ENCODE measurements at places on chromosomes 1 and 21.
A peak's percentile ranks its signal among the peaks of the same experiment; 100 is the strongest.

GRCh38 chr1:234108921-234109320, 204.4 kb downstream of the SLC35F3 start:
- DNase-seq = no peak

GRCh38 chr1:89198081-89198480, 661 bp downstream of the GBP4 start:
- DNase-seq = no peak

DNA sequence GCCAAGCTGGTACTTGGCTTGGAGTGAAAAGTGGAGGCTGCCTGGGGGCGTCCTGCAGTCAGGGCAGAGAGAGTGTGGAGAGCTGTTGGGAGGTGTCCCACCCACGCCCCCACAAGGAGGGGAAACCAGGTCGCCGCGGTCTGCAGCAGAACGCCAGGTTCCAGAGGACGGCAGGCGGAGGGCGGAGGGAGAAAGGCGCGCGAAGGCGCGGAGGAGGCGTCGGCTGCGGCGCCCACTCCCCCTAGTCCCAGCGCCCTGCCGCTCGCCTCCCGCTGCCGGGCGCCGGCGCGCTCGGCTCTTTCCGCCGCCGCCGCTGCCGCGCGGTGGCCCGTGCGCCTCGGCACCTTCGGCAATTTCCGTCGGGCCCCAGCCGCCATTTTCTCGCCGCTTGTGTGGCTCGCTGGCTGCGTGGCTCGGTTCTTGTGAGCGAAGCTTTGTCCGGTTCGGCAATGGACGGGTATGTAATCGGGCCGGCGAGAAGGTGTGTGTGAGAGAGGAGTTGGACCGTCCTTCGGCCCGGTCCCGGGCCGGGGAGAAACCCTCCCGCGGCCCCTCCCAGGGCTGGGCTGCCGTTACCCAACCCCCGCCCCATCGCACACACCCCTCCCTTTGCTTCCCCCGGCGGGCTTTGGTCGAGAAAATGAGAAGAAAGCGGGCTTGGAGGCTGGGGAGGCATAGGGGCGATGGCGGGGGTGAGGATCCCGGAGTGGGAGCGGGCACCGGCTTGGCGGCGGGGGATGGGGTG, at the start of gene PTBP2:
Gene PTBP2, plus strand, starts transcription at position 369 of the 745 bp plus-strand sequence. Its CDS starts 81 bp downstream, at position 450.
- peak; percentile 76 for DNase-seq

- DNase-seq = no peak
Observed at GRCh38 chr1:152112101-152112884, 3.0 kb downstream of the TCHH start.

DNA sequence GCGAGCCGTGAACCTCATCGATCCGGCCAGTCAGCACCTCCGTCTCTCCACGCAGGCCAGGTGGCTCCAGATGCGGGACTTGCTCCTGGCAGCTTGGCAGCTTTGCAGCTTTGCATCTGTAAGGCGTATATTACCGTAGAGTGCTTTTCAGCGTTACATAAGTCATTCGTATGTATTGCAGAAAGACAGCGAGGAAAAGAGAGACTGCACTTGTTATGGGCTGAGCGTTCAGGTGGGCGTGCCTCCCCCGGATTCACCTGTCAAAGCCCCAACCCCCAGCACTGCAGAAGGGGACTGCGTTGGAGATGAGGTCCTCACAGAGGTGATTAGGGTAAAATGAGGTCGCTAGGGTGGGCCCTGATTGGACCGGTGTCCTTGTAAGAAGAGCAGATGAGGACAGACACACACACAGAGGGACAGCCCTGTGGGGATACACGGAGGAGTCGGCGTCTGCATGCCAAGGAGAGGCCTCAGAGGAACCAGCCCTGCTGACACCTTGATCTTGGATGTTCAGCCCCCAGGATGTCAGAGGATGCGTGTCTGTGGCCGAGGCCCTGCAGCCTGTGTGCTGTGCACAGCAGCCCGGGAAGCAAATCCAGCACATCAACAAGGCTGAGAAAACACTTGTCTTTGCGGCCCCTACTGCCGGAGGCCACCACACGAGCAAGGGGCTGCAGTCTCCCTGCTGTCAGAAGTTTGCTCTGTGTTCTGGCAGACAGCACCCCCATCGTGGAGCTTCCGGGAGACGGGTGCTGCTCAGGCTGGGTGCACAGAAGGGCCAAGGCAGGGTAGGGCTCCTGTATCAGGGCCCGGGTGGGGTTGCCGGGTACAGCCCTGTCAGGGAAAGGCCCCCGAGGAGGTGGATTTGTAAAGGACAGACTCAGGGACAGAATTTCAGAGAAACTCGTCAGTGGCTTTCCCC, 10.9 kb upstream of the AGPAT3 start:
- no peak for DNase-seq

DNA sequence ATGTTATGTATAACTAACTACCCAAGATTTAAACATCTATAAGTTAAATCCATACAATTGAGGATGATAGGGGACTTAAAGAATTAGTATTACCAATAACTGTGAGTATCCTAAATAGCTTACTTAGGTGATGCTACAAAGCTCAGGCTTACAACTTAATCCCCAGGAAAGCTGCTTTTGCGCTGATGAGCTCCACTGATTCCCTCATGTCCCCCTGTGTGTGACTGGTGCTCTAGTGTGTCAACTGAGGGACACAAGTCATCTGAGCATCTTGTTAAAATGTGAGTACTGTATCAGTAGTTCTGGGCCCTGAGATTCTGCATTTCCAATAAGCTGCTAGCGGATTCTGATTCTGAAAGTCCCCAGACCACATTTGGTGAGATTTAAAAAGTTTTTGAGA, 1458.8 kb downstream of the MRPL39 start:
- no peak for DNase-seq

- DNase-seq = no peak
Observed at GRCh38 chr1:100609849-100610248, 71.9 kb downstream of the GPR88 start.

DNA sequence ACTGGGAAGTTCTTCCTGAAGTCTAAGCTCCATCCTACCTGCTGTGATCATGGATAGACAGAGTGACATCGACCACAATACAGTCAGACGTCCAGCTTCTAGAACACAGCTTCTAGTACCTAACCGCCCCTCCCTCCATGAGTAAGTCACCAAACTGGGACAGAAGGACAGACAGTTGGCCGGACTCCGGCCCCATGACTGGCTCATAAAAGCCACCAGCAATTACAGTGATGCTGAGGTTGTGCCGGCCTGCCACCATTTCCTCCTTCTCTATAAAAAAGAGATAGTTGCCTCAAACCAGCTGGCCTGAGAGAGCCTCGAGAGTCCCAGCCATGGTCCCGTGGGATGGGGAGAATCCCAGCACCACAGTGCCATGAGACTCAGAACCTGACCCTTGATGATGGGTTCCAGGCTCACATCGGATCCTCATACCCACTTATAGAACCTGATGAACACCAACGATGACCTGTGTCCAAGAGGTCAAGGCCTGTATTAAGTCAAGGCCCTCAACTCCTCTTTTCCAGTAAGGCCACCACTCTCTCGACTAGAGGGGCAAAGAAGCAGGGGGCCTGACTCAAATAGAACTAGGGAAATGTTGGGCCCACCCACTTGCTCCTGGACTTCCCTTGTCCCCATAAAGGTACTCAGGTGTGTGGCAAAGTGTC, 3.4 kb downstream of the MEF2D start:
- DNase-seq = no peak

- no peak for DNase-seq
Observed at GRCh38 chr1:146013559-146013922, 8.0 kb downstream of the HJV start.

- DNase-seq = no peak
Observed at GRCh38 chr1:162147760-162148159, 78.3 kb downstream of the NOS1AP start.

DNA sequence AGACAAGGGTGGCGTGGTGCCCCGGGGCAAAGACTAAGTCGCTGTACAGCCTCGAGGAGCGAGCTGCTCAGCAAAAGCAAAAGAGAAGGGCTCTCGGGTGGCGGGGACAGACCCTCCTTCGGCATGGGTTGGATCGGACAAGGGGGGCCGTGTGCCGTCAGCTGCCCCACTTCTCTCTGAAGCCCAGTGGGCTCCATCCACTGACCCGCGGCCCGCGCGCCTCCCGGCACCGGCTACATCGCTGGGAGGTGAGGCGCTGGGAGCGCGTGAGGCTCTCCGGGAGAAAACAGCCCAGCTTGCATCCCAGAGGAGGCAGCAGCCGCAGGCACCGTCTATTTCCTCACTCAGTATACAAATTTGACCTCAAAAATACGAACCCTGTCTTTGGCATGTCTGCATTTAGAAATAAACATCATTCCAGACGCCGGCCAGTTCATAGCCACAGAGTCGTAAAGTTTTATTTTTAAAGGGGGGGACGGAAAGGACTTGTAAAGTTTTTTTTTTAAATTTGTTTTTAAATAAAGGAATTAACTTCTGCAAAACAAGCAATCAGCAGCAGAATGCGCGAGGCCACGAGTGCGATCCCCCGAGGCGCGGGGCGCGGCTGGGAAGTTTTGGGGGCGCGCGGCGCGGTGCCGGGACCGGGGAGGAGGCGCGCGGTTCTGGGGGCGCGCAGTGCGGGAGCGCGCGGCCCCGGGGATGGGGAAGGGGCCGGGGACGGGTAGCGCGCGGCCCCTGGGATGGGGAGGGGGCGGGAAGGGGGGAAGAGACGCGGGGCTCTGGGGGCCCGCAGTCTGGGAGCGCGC, 689 bp upstream of the GPR137B start:
- DNase-seq = no peak

DNA sequence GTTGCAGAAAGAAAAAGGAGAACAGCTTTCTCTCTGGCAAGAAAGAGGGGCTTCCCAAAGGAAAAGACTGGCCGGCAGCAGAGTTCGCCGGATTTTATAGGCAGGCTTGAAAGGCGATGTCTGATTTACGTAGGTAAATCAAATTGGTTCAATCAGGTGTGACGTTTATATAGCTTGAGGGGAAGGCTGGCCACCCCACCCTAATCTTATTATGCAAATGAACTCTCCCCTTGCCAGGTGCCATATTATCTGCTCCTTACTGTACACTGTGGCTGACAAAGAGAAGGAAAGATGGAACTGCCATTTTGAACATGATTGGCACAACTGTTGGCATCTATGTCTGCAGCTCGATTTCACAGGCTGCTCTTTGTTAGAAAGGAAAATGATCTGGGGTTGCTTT, 16.8 kb upstream of the INTS3 start:
- no peak for DNase-seq

DNA sequence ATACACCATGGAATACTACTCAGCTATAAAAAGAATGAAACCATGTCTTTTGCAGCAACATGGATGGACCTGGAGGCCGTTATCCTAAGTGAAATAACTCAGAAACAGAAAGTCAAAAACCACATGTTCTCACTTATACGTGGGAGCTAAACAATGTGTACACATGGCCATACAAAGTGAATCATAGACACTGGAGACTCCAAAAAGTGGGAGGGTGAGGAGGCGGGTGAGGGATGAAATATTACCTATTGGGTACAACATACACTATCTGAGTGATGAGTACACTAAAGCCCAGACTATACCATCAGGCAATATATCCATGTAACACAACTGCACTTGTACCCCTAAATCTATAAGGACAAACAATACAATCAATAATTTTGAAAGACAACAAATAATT, 39.5 kb upstream of the FAM20B start:
- no peak for DNase-seq

DNA sequence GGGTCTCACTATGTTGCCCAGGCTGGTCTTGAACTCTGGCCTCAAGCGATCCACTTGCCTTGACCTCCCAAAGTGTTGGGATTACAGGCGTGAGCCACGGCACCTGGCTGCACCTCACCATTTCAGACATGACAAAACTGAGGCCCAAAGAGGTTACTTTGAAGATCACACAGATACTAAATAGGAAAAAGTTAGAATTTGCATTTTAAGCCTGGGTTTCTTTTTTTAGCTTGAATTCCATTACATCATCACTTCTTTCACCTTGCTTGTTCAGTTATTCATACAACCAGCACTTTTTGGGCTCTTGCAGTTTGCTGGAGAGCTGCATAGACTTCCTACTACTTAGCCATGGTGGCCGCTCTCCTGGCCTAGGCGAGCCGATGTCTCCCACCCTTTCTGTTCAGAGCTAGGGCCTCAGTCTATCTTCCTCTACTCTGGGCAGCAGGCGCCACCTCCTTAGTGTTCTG, 16.3 kb upstream of the CD2 start:
- peak; percentile 28 for DNase-seq

DNA sequence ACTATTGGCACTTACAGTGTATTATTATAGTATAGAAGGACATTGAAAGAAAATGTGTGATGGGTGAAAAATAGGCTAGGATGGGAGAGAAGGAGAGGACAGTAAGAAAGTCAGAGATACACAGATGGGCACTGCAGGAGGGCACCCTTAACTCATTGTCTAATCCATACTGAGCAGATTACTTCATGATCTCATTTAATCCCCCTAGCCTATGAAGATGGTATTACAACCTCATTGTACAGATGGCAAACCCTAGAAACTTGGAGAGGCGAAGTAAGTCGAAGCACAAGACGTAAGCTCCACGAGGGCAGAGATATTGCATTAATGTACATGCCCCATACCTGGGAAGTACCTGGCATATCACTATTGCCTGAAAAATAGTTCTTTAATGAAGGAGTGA, 346.9 kb upstream of the DAB1 start:
- no peak for DNase-seq

DNA sequence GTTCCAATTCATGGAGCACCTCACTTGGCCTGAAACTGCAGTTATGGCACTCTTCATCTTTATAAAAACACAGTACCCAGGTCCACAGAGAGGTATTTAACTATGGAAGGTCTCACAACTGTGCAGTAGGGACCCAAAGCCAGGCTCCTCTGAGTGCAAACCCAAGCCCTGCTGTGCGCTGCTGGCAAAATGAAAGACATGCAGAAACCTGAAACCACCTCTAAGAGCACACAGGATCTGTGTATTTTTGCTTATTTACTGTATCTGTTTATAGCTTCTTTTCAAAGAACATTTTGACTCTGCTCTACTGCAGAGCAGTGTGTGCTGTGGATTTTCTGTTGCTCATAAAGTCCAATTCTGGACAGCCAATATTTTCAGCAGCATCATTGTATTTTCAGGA, 166.6 kb downstream of the DSCAM start:
- DNase-seq = no peak

GRCh38 chr1:156625436-156626078, 6.3 kb downstream of the HAPLN2 start:
- DNase-seq = peak; percentile 58

DNA sequence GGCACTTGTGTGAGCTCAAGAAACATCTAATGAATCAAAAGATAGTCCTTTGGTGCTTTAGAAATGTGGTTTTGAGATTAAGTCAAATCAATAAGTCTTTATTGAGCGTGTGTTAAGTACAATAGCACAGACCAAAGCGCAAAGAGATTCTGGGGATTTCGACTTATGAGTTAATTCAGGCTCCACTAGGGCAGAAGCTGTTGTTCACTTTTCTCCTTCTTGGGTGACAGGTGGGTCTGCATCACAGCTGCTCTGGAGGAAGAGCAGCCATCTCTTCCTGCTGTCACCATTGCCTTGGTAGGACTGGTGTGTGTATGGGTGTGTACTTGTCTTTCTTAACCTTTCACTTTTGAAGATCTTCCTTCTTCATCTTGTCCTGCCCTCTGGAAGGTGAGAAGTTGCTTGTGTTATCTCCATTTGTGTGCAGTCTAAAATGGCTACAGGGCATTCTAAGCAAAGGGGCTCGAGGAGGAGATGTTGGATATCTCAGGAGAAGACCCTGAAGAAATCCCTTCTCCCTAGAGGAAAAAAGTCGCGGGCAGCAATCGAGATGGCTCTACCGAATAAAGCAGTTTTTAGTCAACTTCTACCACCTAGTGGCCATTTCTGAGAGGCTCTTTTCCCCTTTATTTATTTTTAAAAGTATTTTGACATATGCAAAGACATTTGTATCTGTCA, 22.9 kb upstream of the DISC1 start:
- peak; percentile 28 for DNase-seq

Data from T-cell (primary cell).